Liver (tissue), 10 donors: ENCODE measurements at places on chromosomes 3 and 15.

- no peak for DNase-seq
These were observed 36.7 kb upstream of the ADPGK start for GRCh38 chr15:72820278-72820677.

- DNase-seq = no peak
These were observed 54.9 kb downstream of the TBC1D5 start for GRCh38 chr3:17687566-17687965.

DNA sequence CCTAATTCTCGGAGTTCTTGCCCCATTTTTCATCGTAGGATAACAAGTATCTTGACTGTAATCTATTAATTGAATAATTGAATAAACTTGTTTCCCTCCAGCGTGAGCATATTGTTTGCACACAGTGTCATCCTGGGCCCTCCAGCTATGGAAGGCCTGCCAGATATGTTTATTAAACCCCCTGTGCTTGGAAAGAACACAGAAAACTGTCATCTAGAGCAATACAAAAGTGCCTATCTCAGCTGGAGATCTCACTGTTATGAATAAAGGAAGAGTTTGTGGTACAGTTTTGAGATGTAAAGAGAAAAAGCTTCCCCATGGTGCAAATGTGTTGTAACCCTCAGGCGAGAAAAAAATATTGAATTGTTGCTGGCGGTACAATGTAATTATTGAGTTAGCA, 405.9 kb downstream of the SOX2 start:
- DNase-seq = no peak

GRCh38 chr3:125245521-125245920, 33.0 kb upstream of the SLC12A8 start:
- no peak for DNase-seq

DNA sequence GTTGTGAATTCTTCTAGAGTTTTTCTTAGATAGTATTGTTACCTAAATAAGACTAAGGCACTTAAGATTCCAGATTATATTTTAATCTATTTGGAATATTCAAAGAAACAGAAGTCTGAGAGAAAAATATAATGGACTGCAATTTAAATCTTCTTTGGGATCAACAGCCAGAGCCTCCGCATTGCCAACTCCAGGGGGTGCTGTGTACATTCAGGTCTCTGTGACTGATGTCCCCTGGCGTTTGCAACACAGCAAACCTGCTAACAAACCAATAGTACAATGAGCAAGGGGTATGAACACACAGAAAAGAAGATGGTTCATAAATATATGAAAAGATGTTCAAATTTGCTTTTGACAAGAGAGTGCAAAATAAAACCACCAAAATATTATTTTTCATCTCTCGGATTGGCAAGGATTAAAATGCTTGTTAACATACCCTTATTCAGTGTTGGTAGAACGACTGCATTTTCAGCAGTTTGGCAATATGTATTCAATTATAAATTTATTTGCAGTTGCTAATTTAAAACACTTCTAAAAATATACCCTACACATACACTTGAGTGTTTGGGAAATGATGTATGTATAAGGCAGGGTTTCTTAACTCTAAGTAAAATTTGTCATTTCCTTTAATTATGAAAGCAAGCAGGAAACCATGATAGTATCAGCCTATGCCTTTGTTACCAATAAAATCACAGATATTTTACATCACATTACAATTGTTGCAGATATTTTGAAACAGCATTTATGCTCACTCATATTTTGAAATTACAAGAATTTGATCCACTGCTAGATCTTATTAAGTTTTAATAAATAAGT, 16.1 kb upstream of the TM4SF1 start:
- peak; percentile 52 for DNase-seq

DNA sequence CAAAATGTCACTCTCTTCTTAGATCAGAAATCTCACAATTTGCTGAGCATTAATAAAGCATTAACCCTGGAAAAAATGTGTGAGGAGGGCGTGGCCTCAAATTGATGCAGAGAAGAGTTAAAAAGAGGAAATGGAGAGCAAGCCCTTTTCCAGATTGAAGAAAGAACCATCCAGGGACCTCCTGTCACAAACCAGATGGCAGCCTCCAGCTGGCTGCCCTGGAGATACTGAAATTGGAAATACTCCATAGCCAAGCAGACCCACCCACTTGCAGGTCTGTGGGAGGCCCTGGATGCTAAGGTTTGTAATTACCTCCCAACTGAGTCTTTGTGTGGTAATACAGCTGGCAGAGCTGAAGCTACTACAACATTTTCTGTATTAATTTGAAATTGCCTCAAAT, 214.9 kb downstream of the IL20RB start:
- DNase-seq = no peak

GRCh38 chr3:129059311-129059958, 1.1 kb upstream of the GP9 start:
- no peak for DNase-seq

DNA sequence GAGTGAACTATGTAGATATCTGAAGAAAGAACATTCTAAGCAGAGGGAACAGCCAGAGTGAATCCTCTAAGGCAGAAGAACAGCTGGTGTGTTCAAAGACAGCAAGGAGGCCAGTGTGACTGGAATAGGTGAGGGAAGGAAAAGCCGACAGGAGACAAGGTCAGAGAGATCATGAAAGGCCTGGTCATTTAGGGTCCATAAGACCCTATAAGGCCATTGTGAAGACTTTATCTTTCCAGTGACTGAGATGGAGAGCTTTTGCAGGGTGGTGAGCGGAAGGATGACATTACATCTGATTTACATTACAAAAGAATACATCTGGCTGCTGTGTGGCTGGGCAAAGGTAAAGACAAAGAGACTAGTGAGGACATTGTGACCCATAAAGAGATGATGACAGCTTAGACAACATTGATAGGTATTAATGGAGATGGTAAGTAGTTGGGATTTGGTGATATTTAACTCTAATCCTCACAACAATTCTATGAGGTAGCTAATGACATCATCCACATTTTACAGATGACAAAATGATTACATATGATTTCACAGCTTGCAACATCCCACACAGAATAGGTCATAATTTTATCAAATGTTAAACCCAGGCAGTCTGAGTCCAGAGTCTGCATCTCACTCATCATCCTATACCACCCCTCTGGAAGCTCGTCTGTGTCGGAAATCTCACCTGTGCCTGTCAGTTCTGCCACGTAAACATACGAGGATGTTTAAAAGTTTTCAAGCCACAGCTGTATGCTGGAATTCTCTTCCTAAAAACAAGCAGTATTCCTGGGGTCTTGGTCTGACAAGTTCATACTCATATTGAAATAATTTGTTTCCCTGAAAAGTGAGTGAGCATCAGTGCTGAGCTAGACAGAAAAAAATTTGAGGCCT, 70.2 kb upstream of the PIK3R4 start:
- no peak for DNase-seq

- DNase-seq = no peak
These were observed 777.7 kb downstream of the GBE1 start for GRCh38 chr3:80983753-80984152.

GRCh38 chr3:192570821-192571791, 156.2 kb downstream of the FGF12 start:
- DNase-seq = no peak

DNA sequence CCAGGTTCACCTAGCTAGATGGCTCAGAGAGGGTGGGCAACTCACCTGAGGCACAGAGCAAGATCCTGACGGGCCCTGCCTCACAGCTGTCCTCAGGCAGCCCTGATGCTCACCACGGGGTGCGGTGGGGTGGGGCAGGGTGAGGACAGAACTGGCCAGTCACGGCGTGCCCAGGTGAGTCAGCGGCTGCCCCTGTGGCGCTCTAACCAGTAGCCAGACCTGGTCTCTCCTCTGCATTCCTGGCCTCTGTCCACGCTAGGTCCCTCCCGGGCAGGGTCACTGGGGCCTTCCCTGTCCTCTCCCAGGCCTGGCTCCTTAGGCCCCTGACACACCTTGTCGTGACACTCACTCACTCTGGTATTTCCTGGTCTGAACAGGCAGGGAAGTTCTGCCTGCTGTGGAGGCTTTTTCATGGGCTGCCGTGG, 901 bp downstream of the ALS2CL start:
- no peak for DNase-seq

GRCh38 chr3:128205558-128206145, 52.4 kb downstream of the EEFSEC start:
- no peak for DNase-seq

GRCh38 chr15:68700455-68701123, 120.1 kb downstream of the ANP32A start:
- DNase-seq = no peak

DNA sequence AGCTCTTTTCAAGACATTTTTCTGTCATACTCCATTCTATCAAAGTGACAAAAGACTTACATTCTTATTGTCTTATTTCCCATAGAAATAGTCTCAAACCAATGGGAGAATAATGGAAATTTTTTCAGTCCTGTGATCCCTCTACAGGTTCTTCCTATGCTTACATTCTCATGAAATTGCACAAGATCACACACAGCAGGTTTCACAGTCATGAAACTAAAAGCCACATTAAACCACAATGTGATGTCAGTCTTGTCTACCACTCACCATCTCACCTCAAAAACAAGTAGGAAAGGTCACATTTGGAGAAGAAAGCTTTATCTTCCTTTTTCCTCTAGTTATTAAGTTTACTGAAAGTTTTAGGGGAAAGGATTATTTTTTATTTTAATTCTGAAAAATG, 161.0 kb upstream of the RORA start:
- DNase-seq = no peak

DNA sequence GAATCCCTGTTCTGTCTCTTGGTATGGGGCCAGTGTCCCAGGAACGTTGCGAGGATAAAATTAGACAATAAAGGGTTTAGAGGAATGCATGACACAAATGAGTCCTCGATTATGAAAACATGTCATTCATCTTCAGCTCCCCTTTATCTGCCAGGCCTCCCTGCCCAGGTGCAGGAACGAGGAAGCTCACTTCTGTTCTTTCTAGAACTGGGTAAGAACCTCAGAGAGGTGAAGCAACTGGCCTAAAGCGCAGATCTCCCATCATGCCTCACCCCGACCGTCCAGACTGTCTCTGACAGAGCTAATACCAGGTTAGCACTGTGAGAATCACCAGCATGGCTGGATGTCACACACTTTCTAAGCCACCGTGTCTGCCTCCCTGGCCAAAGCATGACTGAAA, 1.5 kb upstream of the ITIH1 start:
- DNase-seq = peak; percentile 32

- DNase-seq = no peak
These were observed 97.1 kb downstream of the CD47 start for GRCh38 chr3:107993771-107994170.

DNA sequence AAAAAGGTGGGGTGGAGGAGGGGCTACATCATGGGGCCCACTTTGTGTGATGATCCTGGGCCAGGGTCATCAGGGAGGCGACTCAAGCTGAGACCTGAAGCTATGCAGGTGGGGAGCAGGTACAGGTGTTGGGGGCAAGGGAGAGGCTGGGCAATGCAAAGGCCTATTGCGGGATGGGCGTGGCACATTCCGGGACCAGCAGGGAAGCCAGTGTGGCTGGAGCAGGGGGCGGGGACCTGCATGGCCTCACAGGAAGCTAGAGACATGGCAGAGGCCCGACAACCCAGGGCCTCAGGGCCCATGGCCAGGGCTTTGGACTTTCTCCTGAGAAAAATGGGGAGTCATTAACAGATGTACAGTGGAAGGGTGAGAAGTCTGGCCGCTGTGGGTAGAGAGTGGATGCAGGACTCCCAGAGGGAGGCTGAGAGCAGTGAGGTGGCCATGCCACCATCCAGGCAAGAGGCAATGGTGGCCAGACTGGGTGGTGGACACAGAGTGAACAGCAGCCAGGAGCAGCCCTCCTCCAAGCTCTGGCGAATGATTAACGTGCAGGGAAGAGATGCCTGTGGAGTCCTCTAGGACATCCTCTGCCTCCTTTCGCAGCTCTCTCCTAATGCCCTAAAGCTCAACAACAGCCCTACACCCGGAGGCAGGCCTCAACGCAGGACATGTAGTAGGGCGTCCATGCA, 122.6 kb upstream of the ATP2B2 start:
- no peak for DNase-seq

DNA sequence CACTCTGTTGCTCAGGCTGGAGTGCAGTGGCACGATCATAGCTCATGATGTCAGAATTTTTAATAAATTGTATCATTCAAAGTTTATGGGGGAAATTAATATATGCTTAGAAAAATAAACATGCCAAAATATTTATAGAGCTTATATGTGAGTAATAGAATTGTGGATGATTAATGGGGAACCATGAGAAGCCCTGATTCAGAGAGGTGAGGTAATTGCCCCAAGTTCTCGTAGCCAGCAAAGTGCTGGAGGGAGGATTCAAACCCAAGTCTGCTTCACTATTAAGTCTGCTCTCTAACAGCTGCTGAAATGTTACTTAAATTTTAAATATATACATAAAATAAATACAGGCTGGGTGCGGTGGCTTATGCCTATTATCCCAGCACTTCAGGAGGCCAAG, 26.2 kb upstream of the IGF2BP2 start:
- DNase-seq = no peak

DNA sequence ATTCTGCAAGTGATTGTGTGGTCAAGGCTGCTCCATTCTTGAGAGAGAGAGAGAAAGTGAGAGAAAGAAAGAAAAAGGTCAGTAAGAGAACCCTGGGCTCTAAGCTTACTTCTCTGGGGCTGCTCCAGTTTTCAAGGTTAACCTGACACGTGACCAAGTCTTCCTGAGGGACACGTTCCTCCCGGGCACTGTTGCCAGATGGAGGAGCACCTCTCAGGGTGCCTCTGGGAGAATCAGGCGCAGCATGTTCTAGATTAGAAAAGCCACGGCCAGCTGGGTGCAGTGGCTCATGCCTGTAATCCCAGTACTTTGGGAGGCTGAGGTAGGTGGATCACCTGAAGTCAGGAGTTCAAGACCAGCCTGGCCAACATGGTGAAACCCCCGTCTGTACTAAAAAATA, 60.8 kb downstream of the ITGA11 start:
- no peak for DNase-seq
